ENCODE measurements at places on chromosomes 6 and 20.

- DNase-seq: no peak
These were observed 112.2 kb upstream of the PDE7B start for GRCh38 chr6:135739288-135739687.

DNA sequence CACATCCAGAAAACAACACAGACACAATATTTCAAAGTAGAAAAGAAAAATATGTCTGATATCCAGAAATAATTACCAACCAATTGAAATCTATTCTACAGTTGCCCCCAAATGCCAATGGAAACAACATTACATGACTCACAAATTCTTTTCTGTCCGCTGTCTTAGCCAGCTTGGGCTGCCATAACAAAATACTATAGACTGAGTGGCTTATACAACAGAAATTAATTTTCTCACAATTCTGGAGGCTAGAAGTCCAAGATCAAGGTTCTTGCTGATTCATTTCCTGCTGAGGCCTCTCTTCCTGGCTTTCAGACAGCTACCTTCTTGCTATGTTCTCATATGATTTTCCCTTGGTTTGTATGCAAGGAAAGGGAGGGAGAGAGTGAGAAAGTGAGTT, 698.1 kb downstream of the DHX35 start:
- DNase-seq: no peak

DNA sequence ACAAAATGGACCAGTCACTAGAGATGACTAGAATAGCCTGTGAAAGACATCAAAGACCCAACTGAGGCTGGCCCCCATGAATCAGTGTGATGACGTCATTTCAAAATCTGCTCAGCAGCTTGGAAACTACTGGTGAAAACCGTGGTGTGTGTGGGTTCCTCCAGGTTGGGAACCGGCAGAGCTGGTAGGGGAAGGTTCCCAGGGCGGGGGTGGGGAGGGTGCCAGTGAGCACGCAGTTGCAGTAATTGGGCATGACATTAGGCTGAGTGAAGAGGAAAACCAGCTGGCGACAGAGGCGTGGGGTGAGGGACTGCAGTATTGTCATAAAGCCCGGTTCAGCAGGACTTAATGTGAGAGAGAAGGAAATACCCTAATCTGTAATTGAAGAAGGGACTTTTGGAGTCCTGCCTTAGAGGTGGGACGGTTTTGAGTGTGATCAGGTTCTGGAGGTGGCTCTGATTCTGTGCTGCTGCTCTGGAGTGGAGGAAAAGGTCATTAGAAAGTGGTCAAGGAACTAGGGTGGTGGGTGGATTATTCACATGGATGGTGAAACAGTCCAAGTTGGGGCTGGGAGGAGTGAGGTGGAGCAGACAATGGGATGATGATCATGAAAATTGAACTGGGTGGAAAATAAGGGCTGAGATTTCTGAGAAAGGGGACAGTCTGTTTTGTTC, 52.0 kb upstream of the MTHFD1L start:
- peak; percentile 83 for DNase-seq

DNA sequence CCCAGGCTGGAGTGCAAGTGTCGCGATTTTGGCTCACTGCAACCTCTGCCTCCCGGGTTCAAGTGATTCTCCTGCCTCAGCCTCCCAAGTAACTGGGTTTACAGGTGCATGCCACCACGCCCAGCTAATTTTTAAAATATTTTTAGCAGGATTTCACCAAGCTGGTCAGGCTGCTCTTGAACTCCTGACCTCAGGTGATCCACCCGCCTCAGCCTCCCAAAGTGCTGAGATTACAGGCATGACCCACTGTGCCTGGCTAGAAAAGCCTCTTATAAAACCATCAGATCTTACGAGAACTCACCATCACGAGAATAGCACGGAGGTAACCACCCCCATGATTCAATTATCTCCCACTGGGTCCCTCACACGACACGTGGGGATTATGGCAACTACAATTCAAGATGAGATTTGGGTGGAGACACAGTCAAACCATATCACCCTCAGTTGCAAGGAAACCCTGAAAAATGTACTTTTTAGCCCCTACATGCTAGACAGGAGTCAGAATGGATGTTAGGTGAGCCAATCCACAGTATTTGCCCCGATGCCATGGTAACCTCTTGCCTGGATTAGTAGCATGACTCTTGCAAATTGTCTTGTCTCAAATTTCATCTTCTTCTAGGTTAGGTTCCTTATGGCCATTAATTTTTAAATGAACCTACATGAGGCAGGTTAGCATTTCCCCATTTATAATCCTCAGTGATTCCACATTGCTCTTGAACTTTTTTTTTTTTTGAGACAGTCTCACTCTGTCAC, 17.1 kb upstream of the SASH1 start:
- no peak for DNase-seq

GRCh38 chr6:5706124-5707033, 300.3 kb downstream of the NRN1 start:
- no peak for DNase-seq

DNA sequence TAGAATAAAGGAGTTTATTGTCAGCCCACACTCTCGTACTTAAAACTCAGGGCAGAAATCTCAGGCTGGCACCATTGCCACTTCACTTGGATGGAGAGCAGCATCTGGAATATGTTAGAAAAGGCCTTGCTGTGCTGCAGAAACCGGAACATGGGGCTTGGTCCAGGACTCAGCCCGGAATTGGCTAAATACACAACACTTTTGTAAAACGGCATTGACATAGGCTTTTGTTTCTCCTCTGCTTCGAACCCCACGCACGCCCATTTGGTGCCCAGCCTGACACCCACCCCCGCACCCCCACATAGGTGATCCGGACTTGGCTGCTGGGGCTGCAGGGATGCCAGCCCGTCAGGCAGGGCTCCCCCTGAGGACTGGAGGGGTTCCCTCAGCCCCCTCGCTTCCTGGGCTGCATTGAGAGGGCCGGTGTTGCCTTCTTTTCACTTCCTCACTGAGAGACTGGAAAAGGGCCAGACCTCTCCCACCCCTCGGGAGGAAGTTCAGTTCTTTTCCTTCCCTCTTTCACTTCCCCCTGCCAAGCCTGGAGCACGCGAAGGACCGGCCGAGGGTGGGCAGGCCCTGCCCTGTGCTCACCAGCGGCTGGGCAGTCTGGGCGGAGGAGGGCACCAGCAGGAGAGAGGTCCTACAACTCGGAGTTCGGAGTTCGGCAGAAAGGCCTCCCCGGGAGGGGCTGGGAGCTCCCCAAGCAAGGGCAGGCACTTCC, 17.9 kb upstream of the CST3 start:
- DNase-seq: no peak

DNA sequence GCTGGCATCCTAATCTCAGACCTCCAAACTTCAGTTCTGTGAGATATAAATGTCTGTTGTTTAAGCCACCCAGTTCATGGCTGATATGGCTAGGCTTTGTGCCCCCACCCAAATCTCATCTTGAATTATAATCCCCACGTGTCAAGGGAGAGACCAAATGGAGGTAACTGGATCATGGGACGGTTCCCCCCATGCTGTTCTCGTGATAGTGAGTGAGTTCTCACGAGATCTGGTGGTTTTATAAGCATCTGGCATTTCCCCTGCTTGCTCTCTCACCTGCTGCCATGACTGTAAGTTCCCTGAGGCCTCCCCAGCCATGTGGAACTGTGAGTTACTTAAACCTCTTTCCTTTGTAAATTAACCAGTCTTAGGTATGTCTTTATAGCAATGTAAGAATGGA, 56.7 kb downstream of the KIAA0319 start:
- DNase-seq: no peak

- DNase-seq: no peak
These were observed 397.4 kb upstream of the PLCB4 start for GRCh38 chr20:8671370-8671961.

DNA sequence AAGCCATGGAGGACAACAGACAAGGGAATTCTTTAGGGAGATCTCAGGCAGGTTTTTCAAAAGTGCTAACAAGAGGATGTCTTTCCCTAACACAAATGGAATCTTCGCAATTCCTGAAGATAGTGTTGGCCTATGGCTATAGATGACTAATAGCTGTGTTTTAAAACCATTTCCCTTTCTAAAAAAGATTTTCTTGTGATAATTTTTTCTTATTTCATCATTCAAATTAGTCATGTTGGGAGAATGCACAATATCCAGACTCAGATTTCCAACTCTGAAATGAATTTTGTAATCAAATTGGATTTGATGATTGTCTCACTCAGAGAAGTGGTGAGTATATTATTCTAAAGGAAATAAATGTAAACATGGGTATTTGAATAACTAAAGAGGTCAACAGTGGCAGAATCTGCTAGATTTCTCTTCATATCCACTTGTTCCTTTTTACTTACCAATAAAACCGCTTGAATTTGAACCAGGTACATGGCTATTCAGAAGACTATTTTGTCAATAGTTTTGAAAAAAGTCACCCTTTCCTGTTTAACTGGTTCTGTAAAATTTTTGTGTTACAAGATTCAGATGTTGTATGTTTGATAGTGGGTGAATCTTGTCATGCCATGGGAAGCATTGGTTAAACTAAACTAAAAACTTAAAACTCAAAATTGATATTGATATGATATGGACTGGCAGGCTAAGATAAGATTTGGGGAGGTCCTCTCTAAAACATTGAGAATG, 1223.7 kb upstream of the EYS start:
- DNase-seq: no peak

DNA sequence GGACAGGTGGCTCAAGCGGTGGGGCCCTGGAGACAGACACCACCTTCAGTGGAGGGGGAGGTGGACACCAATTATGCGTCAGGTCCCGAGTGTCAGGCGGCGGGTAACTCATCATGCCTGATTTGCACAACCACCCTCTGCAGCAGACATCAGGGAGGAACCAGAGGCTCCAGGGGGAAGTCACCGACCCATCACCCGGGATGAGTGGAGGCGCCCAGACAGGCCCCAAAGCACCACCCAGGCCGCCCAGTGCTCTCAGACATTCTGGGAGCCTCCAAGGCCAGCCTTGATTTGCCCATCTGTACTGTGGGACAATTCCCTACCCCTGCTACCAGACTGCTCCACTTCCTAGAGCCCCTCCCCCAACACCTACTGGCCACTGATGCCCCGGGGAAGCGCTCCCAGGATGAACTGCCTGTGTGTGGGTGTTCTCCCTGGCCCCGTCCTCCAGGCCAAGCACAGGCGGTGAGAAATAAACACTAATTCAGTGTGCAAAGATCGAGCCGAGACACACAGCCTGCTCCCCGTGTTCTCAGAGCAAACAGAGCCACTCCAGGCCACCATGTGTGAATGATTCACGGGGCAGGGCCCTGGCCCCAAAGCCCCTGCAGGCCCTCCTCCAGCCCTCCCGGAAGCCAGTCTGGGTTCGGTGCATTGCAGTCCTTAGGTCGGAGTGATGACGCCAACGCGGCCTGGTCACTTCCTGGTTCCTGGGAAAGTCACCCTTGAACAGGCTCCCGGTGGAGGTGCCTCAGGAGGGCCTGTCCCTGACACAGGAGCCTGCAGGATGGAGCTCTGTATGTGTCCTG, 107.2 kb downstream of the ASXL1 start:
- no peak for DNase-seq

GRCh38 chr6:79506251-79506650, 31.0 kb downstream of the LCA5 start:
- DNase-seq: no peak

DNA sequence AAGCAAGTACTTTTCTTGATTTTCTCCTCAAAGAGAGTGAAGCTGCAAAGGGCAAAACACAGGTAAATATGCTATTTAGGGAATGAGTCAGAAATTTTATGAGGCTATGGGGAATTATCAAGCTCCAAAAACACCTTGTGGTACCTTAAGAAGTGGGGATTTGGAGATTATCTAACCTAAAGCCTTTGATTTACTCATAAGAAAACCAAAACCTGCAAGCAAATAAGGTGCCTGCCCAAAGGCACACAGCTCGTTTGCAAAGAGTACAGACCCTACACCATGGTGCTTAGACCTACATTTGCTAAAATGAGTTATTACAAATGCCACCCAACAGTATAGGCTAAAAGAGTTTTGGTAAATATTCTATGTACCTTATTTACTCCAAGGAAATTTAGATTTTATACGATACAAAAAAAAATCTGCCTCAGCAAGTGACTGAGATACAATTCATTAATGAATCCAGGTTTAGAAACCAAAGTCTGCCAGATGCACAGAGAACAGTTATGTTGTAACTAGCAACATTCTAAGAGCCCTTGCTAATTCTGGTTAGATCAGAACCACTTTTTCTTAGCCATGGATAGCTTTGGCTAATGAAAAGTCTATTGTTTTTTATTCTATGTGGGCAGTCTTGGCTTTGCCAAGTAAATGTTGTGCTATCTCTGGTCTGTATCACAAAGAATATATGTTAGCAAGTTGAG, 101.5 kb downstream of the KHDC1L start:
- DNase-seq: no peak

- peak; percentile 13 for DNase-seq
These were observed at the start of gene HTR1E for GRCh38 chr6:86937219-86938079. Gene HTR1E, plus strand, starts transcription at chr6:86937528. Its CDS starts 77,807 bp downstream, at chr6:87015335.

DNA sequence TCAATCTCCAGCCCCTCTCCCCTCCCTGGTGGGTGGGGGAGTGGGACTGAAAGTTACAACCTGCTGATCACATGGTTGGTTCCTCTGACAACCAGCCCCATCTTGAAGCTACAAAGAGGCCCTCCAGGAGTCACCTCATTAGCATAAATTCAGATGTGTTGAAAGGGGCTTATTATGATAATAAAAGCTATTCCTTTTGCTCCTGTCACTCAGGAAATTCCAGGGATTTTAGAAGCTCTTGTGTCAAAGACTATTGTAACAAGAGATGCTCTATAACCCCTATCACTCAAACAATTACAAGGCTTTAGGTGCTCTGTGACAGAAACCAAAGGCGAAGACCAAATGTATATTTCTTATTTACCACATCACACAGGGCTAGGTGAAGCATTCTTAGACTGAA, 30.1 kb upstream of the MBOAT1 start:
- DNase-seq: no peak

DNA sequence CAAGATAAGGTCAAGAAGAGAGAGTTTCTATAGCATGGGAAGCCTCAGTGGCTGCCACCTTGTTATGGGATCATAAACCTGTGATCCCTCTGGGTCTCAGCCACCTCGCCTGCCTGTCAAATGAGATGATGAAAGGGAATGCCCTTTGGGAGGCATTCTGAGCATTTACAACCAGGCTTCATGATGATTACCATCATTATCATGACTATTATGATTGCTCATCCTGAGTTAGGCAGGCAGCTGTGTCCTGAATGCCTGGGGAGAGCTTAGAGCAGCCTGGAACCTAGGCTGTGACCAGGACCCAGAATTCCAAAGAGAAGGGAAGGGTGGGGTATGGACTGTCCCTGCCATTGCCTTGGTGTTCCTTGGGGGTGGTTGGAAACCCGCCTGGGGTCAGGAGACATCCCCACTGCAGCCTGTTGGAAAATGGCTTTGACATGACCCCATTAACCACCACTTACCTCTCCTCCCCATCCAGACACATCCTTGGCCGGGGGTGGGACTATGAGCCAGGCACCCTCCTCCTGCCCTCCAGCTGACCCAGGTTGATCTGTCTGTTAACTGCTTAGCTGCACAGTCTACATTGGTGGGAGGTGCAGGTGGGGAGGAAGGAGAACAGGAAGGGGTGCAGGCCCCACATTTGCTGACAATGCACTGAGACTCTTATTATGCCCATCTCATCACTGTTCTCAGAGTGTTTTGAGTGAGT, 51.9 kb downstream of the LRFN2 start:
- DNase-seq: no peak

DNA sequence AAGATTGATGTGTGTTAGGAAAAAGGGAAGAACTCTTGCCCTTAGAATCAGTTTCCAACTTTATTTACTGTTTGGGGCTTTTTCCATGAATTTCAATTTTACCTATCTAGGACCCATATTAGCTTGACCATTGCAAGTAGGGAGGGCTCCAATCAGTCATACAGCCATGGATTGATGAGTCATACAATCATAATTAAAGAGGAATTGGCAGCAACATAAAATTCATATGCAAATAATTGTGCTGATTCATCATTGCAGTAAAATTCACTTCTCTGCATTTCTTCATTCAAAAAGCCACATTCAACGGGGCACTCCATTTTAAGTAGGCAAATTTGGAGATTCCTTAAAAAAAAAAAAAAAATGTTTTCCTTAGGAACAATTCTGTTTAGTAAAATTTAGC, 1016.4 kb downstream of the KIF16B start:
- DNase-seq: no peak

All from GM06990 (cell line).